ENCODE measurements at places on chromosomes 7 and 10. TPM values are rescaled to one million over a fixed set of nuclear protein-coding genes. Genes with fewer than 3 reads are reported as not detected.

CD36 gene
- total RNA-seq = not detected

MGAM2 gene
- total RNA-seq = 3.9 TPM

GDF2 gene
- total RNA-seq = not detected

HOXA10 gene
- 14.8 TPM for total RNA-seq

FHIP2A gene
- 8.5 TPM for total RNA-seq

STAG3 gene
- total RNA-seq = 1.2 TPM

AGAP9 gene
- 4.3 TPM for total RNA-seq

MAGI2 gene
- total RNA-seq = 3.5 TPM

ACSM6 gene
- not detected for total RNA-seq

MOSPD3 gene
- total RNA-seq = 14.9 TPM

H2BK1 gene
- total RNA-seq = not detected

HMX2 gene
- total RNA-seq = not detected

TCAF1 gene
- total RNA-seq = 27.6 TPM

NKX2-3 gene
- not detected for total RNA-seq

FAM180A gene
- not detected for total RNA-seq

CAMK1D gene
- 1.2 TPM for total RNA-seq

POU6F2 gene
- not detected for total RNA-seq

CDH23 gene
- 2.0 TPM for total RNA-seq

GRID1 gene
- 0.04 TPM for total RNA-seq

BTBD16 gene
- total RNA-seq = 0.11 TPM

CNPY1 gene
- not detected for total RNA-seq
